ENCODE measurements at places on chromosomes 3 and 15.

DNA sequence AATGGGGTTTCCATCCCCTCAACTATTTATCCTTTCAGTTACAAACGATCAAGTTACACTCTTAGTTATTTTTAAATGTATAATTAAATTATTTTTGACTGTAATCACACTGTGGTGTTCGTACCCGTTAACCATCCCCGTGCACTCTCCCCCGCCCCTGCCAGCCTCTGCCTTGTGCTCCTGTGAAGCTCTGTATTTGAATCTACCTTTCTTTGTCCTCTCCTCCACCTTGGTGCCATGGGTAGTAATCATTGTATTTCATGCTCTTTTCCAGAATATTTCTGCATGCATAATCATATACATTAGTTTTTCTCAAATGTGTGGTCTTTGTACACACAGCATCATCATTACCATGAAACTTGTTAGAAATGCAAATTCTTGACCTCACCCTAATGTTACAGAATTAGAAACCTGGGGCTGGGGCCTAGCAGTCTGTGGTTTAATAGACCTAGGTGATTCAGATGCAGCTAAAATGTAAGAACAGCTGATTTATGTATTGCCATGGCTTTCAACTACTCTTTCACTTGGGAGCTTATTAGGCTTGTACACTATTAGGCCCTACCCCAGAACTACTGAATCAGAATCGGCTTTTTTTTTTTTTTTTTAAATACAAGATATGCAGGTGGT, 91.5 kb downstream of the STT3B start:
- no peak for DNase-seq

DNA sequence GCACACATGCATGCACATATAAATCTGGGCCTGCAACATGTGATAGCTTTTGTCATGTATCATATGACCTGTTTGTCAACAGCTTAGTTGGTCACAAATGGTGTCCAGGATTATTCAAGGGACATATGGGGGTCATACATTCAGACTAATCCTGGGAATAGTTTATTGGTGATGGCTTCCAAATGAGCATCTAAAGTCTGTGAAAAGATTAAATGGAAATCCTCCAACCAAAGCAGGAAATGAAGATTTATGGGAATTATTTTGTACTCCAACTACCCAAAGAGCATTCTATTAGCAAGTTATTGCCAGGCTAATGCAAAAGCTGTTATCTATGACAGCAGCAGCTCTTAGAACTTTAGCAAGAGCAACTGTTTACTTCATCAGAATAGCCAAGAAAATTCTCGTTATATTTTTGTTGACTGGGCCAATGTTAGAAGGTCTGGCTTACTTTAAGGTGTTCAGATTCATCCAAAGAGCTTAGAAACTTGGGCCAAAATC, 7.1 kb downstream of the FSTL1 start:
- DNase-seq: no peak

GRCh38 chr3:104685492-104685891, 681.2 kb upstream of the ALCAM start:
- no peak for DNase-seq

GRCh38 chr3:86047161-86047560, 943.8 kb downstream of the VGLL3 start:
- no peak for DNase-seq

DNA sequence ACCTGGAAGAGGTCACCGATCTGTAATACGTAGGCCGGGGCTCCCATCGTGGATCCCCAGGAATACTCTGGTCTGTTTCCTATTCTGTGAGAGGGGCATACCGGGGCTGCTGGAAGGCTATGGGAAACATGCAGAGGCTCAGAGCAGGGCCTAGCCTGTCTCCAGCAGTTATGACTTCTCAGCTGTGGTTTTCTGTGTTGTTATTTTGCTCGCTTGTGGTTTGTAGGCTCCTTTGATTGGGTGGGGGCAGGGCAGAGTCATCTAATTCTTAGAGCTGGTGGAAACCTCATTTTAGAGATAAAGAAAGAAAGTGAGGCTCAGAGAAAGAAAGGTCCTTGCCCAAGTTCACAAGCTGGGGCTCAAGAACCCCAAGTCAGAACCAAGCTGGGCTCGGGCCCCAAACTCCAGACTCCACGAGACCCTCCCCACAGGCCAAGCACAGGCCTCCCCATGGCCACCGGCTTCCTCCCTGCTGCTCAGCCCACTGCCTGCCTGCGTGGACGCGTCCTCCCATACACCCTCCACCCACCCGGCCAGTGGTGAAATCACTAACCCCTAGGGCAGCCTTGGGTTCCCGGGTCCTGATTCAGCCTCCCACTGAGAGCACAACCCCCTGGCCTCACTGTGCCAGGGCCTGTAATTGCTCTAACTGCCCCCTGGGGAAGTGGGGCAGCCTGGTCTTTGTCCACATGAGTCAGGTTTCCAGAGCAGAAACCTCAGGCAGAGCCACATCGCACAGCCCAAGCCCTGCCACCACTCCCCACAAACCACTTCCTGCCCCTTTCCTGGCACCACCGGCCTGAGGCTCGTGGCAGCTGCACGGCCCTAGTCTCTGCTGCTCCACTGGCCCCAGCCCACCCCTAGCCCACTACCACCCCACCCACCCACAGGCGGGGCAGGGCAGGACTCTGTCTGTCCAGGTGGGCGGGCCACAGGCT, 270.8 kb downstream of the UACA start:
- DNase-seq: peak; percentile 80

DNA sequence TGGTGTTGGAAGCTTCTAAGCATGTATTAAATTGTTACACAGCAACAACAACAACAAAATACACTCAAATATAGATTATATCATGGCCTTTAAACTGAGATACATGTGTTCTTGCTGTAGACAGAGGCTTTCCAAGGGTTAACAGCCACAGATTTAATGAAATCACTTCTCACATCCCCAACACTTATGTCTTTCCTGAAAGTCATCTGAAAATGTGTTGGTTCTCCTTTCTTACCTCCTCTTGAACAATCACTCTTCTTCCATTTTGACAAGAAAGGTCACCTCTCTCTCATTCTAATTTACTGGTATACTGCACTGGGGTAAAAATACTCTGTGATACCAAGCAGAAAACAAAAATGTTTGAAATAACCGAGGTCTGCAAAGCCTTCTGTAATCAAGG, 507.3 kb upstream of the KCNMB2 start:
- no peak for DNase-seq

GRCh38 chr3:62436785-62437184, 63.4 kb upstream of the FEZF2 start:
- no peak for DNase-seq

GRCh38 chr15:90743407-90743806, 26.3 kb downstream of the BLM start:
- DNase-seq: no peak

GRCh38 chr15:41955807-41956525, 16.4 kb downstream of the EHD4 start:
- no peak for DNase-seq

DNA sequence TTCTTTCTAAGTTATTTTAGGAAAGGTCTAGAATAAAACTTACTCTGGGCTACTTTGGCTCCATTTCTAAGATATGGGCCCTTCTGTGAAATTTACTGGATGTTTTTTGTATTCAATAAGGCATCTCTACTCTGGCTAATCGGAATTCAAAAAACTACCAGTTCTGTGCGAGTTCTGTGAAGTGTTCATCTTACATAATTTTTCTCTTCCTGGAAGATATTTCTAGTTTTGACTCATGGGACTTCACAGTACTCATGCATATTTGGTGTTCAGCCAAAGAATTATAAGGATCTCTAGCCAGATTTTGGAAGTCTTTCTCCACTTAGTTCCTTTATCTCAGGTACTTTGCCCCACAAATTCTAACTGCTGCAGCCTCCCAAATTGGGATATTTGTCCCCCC, 46.4 kb upstream of the MBNL1 start:
- no peak for DNase-seq

GRCh38 chr15:37981775-37982174, 47.3 kb downstream of the TMCO5A start:
- no peak for DNase-seq

- DNase-seq: no peak
Measured at GRCh38 chr3:111594205-111594604, 941 bp downstream of the ZBED2 start.

DNA sequence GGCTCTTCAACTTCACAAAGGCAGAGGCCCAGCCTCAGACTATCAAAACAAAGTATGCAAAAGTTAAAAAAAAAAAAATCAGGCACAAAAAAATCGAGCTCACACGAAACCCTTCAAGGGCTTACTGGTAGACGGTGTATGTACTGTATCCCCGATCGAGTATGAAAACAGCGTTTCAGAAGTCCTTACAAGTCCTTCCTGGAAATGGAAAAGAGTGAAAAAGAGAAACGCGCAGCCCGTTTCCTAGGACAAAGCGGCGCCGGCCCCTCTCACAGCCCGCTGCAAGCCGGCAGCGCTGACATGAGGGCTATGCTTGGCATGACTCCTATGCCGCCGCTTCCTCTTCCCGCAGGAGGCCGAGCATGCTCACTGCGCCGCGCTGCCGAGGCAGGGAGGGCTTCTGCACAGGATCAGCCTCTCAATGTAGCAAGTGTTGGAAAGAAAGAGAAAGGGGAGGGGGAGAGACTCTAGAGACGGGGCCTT, at the start of gene VGLL4:
TSS of gene VGLL4 (minus strand) at position 311 of the 483 bp plus-strand sequence. CDS start 397 bp downstream, outside the sequence.
- peak; percentile 67 for DNase-seq

GRCh38 chr15:70113304-70113700, 15.6 kb upstream of the TLE3 start:
- DNase-seq: no peak

GRCh38 chr15:42218953-42219592, 11.0 kb upstream of the VPS39 start:
- no peak for DNase-seq

GRCh38 chr15:100663086-100663914, 60.9 kb downstream of the ASB7 start:
- no peak for DNase-seq

DNA sequence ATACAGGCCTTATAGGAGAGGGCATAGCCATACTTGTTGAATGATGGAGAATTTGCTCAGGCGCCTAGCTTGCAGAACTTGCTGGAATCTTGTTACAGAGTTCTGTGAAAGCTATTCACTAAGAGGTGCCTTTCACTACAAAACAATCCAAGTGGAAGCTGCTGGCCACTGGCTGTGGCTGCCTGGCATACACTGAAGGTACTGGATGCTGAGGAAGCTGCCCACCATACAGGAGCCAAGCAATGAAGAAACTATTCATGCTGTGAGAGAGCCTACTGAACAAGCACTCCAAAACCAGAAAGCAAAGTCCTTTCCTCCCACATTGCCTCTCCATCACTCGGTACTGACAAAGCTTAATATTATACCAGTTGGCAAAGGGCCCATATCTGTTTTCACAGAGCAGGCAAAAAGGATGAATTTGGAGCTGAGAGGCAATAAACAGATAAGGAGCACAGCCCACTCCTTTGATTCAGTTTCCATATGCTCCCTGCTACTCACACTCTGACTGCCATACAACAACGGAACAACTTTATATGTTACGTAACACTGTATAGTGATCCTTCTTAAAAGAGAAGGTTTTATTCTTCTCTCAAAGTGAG, 192.6 kb upstream of the ALCAM start:
- DNase-seq: no peak

DNA sequence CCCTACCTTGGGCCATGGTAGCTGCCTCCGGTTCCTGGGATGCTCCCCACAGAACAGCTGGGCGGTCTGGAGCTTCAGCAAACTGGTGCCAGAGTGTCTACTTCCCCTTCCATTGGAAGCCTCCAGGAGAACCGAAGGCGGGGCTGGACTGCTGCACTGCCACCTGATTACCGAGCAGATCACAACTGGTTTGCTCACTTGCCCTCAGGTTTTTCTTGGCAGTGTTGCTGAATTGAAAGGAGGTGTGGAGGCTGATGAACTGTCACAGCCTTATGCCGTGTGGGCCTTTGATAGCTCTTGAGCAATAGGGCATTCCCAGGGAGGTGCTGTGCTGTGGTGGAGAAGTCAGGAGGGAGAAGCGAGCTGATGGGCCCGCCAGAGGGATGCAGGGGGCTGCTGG, at the start of gene TGM5:
TSS of gene TGM5 (minus strand) at position 95 of the 400 bp plus-strand sequence. CDS start at position 16, 79 bp downstream.
- DNase-seq: no peak

DNA sequence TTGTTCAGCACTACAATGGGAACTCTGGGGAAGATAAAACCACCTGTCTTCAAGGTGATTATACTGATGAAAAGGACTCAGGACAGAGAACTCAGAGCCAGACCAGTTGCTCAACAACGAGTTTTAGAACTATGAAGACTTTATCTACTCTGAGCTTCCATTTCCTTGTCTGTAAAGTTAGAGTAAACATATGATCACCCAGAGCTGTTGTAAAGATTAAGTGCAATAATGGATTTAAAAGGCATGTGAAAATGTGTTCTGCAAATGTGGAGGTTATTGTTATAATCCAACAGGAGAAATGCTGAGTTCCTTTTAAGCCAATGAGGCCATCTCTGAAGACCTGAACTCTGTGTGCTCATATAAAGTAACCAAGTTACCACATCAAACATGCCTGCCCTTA, 139.7 kb upstream of the CMC1 start:
- DNase-seq: no peak

GRCh38 chr3:29890801-29891200, 609.9 kb downstream of the RBMS3 start:
- DNase-seq: no peak

DNA sequence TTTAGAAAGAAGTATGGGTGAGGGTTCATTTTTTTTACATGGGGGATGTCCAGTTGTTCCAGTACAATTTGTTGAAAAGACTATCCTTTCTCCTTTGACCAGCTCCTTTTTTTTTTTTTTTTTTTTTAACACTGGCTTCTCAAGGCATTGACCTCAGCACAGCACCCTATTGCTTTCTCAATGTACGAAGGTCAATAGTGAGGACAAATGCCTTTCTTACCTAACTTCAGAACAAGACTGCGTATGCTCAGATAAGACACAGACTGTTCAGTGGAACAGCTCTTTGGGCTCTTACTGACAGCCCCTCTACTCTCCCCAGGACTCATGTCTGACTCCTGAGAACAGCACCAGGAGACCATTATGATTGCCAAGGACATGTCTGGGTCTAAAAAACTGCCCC, 10.4 kb upstream of the CILP start:
- DNase-seq: no peak

DNA sequence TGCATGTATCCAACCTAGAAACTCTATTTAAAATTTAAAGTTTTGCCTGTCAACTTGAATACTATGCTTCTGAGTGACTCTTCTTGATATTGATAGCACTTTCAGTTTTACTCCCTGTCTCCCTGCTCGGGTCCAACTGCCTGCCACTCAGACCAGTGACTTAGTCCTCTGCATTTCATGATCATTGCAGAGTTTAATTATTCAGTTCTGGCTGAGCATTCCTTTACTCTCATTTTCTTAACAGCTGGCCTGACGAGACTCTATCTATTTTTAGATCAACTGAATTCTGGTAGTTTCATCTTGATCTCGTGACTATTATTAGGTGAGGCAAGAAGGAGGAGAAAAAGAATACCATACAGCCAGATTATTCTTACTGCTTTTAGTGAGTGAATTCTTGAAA, 617.4 kb downstream of the SI start:
- DNase-seq: no peak

- DNase-seq: no peak
Measured at GRCh38 chr3:43674345-43675085, 16.2 kb upstream of the ABHD5 start.
